ENCODE measurements at places on chromosomes 12 and 14. TPM values are rescaled to one million over a fixed set of nuclear protein-coding genes. Genes with fewer than 3 reads are reported as not detected.

Gene HOXC12
- not detected for total RNA-seq

Gene LRFN5
- 52.8 TPM for total RNA-seq

Gene USP44
- total RNA-seq: 3.2 TPM

Gene SERPINA5
- 2.3 TPM for total RNA-seq

Gene LTBP2
- 9.1 TPM for total RNA-seq

Gene KRT3
- total RNA-seq: not detected

Gene DIO2
- total RNA-seq: 15.6 TPM
